ENCODE measurements at places on chromosomes 7 and 10.
A peak's percentile ranks its signal among the peaks of the same experiment; 100 is the strongest.

- H3K27ac ChIP-seq = no peak overlapping the region
- no peak overlapping the region for H3K4me3 ChIP-seq
- no peaks in the 10 kb centered on the region for H3K4me1 ChIP-seq
- H3K27me3 ChIP-seq = no peaks in the 10 kb centered on the region
- H3K36me3 ChIP-seq = no peaks in the 10 kb centered on the region
- no peak for DNase-seq
Observed at GRCh38 chr7:158128572-158128971, 459.1 kb downstream of the PTPRN2 start.

DNA sequence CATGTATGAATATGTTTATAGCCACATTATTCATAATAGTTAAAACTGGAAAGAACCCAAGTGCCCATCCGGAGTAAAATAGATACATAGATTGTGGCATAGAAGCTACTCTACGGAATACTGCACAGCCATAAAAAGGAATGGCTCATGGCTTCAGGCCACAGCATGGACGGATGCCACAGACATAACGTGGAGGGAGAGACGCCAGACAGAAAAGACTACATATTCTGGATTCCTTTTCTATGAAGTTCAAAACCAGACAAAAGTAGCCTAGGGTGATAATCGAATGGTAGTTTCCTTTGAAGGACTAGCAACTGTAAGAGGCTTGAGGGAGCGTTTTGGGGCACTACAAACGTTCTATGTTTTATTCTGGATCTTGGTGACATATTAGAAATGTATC, 58.9 kb upstream of the FOXI2 start:
- H3K27me3 ChIP-seq = no peaks in the 10 kb centered on the region
- no peaks in the 10 kb centered on the region for H3K4me1 ChIP-seq
- no peak for DNase-seq
- no peak overlapping the region for H3K27ac ChIP-seq
- no peak overlapping the region for H3K4me3 ChIP-seq

DNA sequence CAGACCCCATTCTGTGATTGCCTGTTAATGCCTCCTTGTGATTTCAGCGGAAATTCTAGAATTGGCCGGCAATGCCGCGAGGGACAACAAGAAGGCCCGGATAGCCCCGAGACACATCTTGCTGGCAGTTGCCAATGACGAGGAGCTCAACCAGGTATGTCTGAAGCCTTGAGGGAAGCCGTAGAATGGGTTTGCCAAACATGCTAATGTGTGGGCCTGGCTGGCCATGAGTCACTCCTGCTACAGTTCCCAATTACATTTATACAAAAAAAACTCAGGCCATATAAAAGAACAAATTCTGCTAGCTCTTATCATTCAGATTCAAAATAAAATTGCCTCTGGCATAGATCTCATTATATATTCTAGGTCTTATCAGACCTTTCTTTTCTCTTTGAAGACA, 37.4 kb downstream of the MACROH2A2 start:
- H3K36me3 ChIP-seq = no peaks in the 10 kb centered on the region
- H3K4me1 ChIP-seq = no peaks in the 10 kb centered on the region
- H3K27me3 ChIP-seq = peaks cover 4% of the 10 kb centered on the region
- no peak overlapping the region for H3K27ac ChIP-seq
- no peak for DNase-seq
- H3K4me3 ChIP-seq = no peak overlapping the region

- no peak overlapping the region for H3K27ac ChIP-seq
- H3K36me3 ChIP-seq = no peaks in the 10 kb centered on the region
- DNase-seq = no peak
- H3K4me3 ChIP-seq = peak overlapping the region; percentile 53
- no peaks in the 10 kb centered on the region for H3K27me3 ChIP-seq
Observed at GRCh38 chr7:157432541-157432956, 95.7 kb downstream of the DNAJB6 start.

DNA sequence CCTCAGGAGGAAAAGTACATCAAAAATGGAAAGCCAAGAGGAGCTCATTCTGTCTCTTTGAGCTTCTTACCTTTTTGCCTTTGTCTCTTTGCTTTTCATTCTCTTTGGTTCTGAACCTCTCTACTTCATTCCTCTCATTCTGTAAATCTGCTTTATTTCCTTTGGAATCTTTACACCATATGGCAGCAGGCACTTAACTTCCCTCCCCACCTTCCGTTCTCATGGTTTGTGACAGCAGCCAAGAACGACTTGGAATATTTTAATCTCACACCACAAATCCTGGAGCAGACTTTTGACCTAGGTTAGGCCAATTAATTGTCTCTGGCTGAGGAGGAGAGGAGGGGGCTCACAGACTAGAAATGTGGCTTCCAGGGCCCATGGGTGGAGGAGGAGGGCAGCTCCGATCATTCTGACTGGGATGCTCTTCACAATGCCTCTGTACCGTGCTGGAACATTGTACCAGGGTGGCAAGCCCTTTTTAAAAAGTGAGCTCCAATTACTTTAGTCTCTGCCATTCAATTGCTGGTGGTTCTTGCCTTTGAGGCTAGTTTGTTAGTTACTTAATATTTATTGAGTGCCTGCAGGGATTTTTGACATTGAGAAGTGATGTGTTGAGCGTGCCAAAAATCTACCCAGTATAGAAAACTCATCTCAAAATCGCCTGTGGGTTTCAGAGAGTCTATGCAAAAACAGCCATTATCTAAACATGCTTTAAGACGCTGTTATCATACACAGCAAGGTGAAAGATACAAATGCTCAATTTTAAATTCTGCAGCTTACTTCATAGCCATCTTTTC, 386.6 kb downstream of the DPP6 start:
- H3K36me3 ChIP-seq = no peaks in the 10 kb centered on the region
- H3K4me3 ChIP-seq = no peak overlapping the region
- no peak for DNase-seq
- H3K27me3 ChIP-seq = no peaks in the 10 kb centered on the region
- no peak overlapping the region for H3K27ac ChIP-seq

DNA sequence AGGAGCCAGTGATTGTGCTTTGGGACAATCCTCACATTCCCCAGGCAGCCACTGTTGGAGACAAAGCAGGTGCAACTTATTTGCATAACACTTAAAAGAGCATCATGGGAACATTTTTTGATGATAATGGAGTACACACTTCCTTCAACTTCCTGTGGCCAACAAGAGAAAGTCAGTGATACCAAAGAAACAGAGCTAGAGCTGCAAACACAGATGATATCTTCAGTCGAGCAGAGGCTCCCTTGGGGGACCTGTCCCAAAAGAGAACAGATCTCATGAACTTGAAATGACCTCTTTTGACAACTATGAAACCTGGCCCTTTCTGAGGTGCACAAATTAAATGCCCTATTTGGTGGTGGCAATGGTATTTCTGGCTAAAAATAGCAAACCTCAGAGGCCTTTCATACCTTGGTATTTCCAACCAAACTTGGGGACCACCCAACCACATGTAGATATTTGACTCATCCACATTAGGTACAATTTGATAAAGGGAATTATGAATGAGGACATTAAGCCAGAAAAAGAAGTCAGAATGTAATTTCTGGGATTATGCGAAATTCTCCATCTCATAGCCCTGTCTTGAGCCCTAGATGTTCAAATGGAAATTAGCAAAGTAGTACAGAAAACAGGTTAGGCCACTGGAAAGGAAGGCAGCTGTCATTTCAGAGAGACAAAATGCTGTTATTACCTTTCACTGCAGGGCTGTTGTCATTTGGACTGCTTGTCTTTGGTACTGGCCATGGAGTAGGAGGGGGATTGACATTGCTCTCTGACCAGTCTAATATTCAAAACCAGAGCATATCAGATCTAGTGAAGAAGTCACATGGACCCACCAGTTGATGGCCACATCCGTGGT, 146.2 kb downstream of the ICA1 start:
- no peak for DNase-seq
- peak overlapping the region; percentile 46 for H3K4me3 ChIP-seq
- peak overlapping the region; percentile 74 for H3K27ac ChIP-seq
- H3K27me3 ChIP-seq = no peaks in the 10 kb centered on the region

DNA sequence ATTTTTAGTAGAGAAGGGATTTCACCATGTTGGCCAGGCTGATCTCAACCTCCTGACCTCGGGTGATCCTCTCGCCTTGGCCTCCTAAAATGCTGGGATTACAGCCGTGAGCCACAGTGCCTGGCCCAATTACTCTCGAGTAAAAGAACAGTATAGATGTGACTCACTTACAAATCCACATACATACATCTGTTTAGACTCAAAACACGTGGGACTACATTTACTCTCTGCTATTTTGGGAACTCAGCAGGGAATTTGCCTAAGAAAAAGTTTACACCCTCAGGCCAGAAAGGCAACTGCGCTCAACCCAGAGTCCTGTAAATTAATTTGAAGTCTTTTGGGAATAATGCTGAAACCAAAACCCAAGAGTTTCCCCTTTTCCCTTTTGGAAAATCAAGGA, 289.7 kb downstream of the KLF6 start:
- DNase-seq = no peak
- H3K27ac ChIP-seq = no peak overlapping the region
- peaks cover 10% of the 10 kb centered on the region for H3K27me3 ChIP-seq
- no peaks in the 10 kb centered on the region for H3K36me3 ChIP-seq
- no peaks in the 10 kb centered on the region for H3K4me1 ChIP-seq

GRCh38 chr7:4712281-4713182, 30.4 kb downstream of the FOXK1 start:
- peaks cover 29% of the 10 kb centered on the region for H3K36me3 ChIP-seq
- peak overlapping the region; percentile 73 for H3K27ac ChIP-seq
- H3K27me3 ChIP-seq = no peaks in the 10 kb centered on the region
- peaks cover 50% of the 10 kb centered on the region for H3K4me1 ChIP-seq
- H3K4me3 ChIP-seq = peak overlapping the region; percentile 75
- no peak for DNase-seq

- peaks cover 21% of the 10 kb centered on the region for H3K27me3 ChIP-seq
- no peak overlapping the region for H3K27ac ChIP-seq
- no peaks in the 10 kb centered on the region for H3K4me1 ChIP-seq
- no peak overlapping the region for H3K4me3 ChIP-seq
Observed at GRCh38 chr7:95915731-95916130, 143.4 kb downstream of the DYNC1I1 start.

- H3K4me1 ChIP-seq = no peaks in the 10 kb centered on the region
- DNase-seq = no peak
- H3K27me3 ChIP-seq = peaks cover 9% of the 10 kb centered on the region
- H3K36me3 ChIP-seq = no peaks in the 10 kb centered on the region
- H3K4me3 ChIP-seq = no peak overlapping the region
- H3K27ac ChIP-seq = no peak overlapping the region
Observed at GRCh38 chr10:122487174-122487765, 25.9 kb downstream of the HTRA1 start.

GRCh38 chr7:142614116-142614515, 135.2 kb upstream of the PRSS1 start:
- no peak for DNase-seq
- peaks cover 47% of the 10 kb centered on the region for H3K27me3 ChIP-seq
- no peaks in the 10 kb centered on the region for H3K4me1 ChIP-seq
- no peak overlapping the region for H3K4me3 ChIP-seq
- no peak overlapping the region for H3K27ac ChIP-seq

GRCh38 chr7:32670110-32671025, 175.1 kb downstream of the AVL9 start:
- no peak overlapping the region for H3K4me3 ChIP-seq
- H3K4me1 ChIP-seq = no peaks in the 10 kb centered on the region
- no peak overlapping the region for H3K27ac ChIP-seq
- peaks cover 2% of the 10 kb centered on the region for H3K36me3 ChIP-seq

DNA sequence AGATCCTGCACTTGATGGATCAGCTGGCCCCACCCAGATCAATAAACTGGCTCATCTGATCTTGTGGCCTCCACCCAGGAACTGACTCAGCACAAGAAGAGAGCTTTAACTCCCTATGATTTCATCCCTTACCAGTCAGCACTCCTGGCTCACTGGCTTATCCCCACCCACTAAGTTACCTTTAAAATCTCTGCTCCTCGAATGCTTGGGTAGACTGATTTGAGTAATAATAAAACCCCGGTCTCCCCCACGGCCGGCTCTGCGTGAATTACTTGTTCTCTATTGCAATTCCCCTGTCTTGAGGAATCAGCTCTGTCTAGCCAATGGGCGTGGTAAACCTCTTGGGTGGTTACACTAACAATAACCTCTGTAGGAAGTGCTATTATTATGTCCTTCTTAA, 83.7 kb downstream of the MBL2 start:
- no peaks in the 10 kb centered on the region for H3K4me1 ChIP-seq
- DNase-seq = no peak
- H3K27me3 ChIP-seq = no peaks in the 10 kb centered on the region
- no peak overlapping the region for H3K27ac ChIP-seq

DNA sequence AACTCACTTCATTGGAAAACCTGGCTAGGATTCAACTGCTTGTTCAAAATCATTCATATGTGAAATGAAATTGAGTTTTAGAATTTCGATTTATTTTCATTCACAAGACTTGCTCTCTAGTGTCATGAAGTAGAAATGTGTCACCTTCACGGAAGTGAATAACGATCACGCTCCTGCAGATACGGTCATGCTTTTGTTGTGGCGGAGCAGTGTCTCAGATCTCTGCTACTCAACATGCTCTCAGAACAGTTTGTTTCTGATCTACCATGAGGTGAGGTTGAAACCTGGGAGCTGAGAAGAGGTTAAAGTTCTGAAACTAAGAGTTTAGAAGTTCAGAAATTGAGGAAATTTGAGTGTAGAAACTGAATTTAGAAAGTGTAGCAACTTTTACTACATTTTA, 13.8 kb upstream of the PITRM1 start:
- no peaks in the 10 kb centered on the region for H3K4me1 ChIP-seq
- no peak overlapping the region for H3K27ac ChIP-seq
- DNase-seq = no peak
- no peak overlapping the region for H3K4me3 ChIP-seq
- peaks cover 25% of the 10 kb centered on the region for H3K27me3 ChIP-seq
- no peaks in the 10 kb centered on the region for H3K36me3 ChIP-seq

GRCh38 chr7:96052860-96053470, 268.9 kb downstream of the SLC25A13 start:
- H3K36me3 ChIP-seq = no peaks in the 10 kb centered on the region
- no peak for DNase-seq
- no peak overlapping the region for H3K27ac ChIP-seq
- H3K27me3 ChIP-seq = peaks cover 2% of the 10 kb centered on the region
- H3K4me1 ChIP-seq = no peaks in the 10 kb centered on the region

GRCh38 chr10:85225311-85225710, 896.9 kb downstream of the CCSER2 start:
- no peaks in the 10 kb centered on the region for H3K4me1 ChIP-seq
- H3K27ac ChIP-seq = no peak overlapping the region
- DNase-seq = no peak

GRCh38 chr10:105149371-105149891, 508.3 kb downstream of the SORCS3 start:
- H3K4me3 ChIP-seq = no peak overlapping the region
- no peaks in the 10 kb centered on the region for H3K36me3 ChIP-seq
- no peak for DNase-seq
- H3K27me3 ChIP-seq = no peaks in the 10 kb centered on the region
- no peak overlapping the region for H3K27ac ChIP-seq

GRCh38 chr7:130364451-130364850, 15.8 kb upstream of the CPA1 start:
- H3K36me3 ChIP-seq = no peaks in the 10 kb centered on the region
- no peaks in the 10 kb centered on the region for H3K27me3 ChIP-seq

DNA sequence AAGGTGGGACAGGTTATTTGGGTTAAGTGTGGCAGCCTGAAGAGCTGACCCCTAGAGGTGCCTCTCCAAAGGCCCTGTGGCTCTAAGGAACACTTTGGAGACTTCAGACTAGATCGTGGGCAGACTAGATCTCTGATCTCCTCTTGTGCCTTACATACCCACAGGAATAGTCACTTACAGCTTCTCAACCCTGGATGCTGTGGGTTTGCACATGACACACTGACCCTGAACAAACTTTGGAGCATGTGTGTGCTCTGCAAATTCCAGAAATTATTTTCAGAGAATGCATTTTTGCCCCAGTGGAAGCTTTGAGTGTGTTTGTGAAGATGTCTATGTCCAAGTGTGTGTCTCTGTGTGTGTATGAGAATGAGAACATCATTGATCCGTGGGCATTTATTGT, 119.6 kb downstream of the EMX2 start:
- H3K36me3 ChIP-seq = no peaks in the 10 kb centered on the region
- no peaks in the 10 kb centered on the region for H3K27me3 ChIP-seq
- no peak for DNase-seq

Measured in activated B cell treated with CpG ODN at 0.5 μM for 24 hours (primary cell).